Stimulated activated CD8-positive, alpha-beta memory T cell treated with anti-CD3 and anti-CD28 coated beads, Interleukin-4, amount 100 ng/mL, for 4 hours (primary cell): ENCODE measurements at places on chromosomes 11 and 22.

DNA sequence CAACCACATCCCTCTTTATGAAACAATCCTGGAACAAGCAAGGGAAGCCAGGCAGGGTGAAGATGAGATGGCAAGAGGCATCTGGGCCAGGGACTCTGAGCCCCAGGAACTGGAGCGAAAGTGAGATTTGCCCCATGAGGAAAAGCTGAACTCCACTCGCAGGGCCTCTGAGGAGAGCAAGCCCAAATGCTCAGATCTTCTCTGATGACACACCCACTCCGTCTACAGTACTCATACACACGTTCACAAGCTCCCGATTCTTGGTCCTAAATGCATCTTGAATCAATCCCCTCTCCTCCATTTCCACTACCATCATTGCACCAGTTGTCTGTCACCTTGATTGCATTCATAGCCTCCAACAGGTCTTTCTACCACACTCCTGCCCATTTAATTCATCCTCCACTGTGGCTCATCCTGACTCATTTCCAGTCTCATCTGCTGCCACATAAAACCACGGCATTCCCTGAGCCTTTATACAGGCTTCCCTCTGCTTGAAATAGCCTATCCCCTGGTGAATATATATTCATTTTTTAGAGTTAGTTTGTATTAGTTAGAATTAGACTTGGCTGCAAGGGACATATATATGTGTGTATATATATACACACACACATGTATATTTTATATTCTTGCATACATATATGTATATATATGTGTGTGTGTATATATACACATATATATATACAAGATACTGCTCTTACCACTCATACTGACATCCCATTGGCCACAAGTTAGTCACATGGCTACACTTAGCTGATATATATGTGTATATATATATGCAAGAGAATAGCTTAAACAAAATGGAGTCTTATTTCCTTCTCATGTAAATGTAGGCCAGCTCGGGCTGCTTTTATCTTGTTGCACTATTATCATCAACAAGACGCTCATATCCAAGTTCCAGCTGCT, 1.4 kb upstream of the APOA5 start:
- DNase-seq, result no peak

- DNase-seq, result no peak
Observed at GRCh38 chr22:28180804-28181731, 262.0 kb upstream of the PITPNB start.

DNA sequence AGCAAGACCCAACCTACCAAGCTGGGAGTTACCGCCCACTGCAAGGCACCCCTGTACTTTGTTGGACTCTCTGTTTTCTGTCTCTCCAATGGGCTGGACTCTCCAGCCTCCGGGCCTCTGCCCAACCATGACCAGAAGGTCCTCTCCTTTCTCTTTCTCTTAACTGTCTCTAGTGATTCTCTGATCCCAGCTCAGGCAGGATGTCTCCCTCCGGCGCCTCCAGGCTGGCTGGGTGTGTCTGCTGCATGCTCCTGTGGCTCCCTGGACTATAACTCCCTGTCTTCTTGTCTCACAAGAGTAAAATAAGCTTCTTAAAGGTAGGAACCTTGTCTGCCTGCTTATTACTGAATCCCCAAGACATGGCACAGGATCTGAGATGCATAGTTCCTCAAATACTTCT, 36.3 kb downstream of the TIMP3 start:
- DNase-seq, result no peak

DNA sequence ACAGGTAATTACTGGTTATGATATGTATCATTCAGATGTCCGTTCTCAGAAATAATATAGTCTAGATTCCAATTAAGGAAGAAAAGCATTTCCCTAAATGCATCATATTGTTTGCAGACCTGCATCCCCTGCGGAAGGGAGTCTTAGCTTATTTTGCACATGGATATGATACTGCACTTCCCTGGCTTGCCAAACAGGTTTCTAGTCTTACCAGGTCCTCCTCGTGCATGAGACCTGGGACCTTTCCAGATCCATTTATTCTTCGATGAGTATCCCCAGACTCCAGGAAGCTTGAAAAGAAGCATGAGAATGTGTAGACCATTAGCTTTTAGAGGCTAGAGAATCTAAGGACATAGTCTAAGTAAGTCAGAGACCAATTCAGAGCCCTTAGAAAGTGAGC, 30.6 kb downstream of the CYB5R2 start:
- no peak for DNase-seq

DNA sequence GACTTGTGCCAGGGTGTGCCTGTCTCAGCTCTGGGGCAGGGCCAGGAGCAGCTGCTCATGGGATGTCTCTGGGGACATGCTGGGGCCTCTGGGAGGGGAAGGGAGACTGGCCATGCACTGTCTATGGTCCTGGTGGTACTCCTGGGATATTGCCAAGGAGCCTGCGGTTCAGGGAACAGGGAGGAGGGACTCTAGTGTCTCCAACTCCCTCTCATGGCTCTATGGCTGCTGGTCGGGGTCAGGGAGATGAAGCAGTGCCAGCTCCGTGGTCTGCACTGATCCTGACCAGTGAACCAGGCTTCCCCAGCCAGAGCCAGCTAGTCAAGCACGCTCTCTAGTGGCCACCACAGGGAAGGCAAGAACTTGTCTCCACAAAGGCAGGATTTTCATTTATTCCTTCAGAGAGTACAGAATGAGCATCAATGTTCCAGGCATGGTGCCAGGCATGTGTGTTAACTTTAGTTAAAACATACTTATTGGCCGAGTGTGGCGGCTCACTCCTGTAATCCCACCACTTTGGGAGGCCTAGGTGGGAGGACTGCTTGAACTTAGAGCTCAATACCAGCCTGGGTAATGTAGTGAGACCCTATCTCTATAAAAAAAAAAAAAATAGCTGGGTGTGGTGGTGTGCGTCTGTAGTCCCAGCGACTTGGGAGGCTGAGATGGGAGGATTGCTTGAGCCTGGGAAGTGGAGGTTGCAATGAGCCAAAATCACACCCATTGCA, 2.5 kb upstream of the BEST1 start:
- DNase-seq, result no peak

DNA sequence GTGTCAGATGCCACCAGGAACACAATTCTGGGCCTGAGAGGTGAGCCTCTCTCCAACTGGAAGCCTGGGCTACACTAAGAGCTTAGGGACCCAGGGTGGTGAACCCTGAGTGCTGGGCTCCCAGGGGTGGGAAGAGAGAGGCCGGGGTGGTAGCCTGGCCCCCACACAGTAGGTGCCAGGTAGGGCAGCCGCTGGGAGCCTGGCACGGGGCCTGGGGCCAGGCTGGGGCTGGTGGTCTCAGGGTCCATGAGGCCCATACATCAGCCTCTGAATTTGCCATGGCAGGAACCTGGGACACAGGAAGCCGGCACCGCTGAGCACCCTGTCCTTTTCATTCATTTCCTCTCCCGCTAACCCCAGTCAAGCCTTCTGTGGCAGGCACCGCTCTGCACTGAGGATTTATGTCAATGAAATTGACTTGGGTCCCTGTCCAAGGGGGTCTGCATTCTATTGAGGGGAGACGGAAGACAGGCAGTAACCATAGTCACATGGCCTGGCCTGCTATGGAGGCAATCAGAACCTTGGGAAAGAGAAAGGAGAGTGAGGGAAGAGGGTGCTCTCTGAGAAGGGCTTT, 8.6 kb downstream of the MYEOV start:
- DNase-seq, result no peak

- no peak for DNase-seq
Observed at GRCh38 chr11:58805065-58805464, 39.4 kb downstream of the GLYATL2 start.

- no peak for DNase-seq
Observed at GRCh38 chr22:31160328-31160978, 471 bp downstream of the RNF185 start.

DNA sequence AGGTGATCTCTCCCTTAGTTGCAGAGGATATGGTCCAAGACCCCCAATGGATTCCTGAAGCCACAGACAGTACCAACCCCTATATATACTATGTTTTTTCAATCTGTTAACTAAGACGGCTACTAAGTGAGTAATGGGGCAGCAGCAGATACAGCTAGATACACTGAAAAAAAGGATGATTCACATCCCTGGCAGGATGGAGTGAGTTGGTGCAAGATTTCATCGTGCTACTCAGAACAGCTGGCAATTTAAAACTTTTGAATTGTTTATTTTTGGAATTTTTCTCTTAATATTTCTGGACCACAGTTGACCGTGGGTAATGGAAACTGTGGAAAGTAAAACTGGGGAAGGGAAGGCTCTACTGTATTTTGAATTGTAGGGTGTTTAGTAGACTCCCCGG, 17.0 kb upstream of the TMEM218 start:
- DNase-seq, result no peak

GRCh38 chr22:37275622-37276021, 6.7 kb upstream of the CYTH4 start:
- DNase-seq, result no peak

- no peak for DNase-seq
Observed at GRCh38 chr11:26286472-26287066, 45.4 kb upstream of the ANO3 start.

DNA sequence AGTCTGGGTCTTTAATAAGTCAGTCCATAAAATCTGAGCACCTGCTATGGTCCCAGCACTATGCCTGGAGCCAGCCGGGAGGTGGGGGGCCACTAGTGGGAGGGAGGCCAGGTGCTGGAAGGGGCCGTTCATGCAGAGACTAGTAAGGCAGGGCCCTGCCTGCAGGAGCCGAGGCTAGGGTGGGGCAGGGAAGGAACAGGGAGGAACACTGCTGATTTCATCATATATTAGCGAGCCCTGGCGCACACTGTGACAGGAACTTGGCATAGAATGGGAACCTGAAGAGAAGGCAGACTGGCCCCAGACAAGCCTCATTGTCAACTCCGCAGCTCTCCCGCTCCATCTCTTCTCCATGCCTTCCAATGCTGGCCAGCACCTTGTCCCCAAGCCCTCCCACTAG, 7.1 kb downstream of the VSIG10L2 start:
- no peak for DNase-seq

- DNase-seq, result no peak
Observed at GRCh38 chr11:63880403-63880790, 36.6 kb downstream of the RCOR2 start.

DNA sequence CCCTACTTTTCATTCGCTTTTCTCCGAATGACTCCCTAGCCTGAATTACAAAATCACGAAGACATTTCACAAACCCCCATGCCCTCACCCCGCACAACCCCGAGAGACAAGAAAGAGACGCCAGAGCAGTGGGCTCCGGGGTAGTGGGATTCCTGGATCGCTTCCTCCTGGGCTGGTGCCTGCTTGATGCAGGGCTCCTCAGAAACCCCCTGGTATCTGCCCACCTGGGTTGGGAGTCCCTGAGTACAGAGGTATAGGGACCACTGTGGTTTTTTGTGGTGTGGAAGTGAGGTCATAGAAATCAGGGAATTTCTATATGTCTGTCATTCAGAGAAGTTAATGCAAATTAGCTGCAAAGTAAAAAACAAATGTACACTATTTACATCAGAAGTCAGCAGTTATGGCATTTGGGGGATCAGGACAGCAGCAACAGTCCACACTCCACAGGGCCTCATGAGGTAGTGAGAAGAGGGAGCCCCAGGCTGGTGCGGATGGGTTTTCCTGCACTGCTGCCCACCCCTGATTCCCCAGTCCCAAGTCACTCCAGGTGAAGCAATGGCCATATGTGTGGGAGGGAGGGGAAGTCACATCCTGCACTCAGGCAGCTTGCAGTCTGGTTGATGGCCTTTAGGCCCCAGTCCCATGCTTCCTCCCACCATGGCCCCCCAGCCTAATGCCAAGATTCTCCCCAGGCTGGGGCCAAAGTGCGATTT, 39.6 kb downstream of the BUD13 start:
- no peak for DNase-seq

DNA sequence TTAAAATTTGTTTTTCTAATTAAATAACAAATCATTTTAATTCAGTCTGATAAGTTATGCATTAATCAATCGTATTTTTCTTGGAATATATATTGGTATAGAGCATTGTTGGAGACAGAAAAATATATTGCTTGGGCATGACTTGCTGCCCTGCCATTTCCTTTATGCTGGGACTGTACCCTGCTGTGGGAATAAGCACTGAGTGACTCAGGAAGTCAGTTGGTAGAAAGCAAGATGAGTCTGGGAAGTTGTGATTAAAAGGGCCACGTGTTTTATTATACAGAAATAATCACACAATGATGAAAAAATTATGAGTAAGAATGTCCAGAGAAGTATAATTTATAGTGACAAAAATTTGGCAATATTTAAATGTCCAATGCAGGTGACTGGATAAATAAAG, 139.5 kb downstream of the KIF18A start:
- no peak for DNase-seq

DNA sequence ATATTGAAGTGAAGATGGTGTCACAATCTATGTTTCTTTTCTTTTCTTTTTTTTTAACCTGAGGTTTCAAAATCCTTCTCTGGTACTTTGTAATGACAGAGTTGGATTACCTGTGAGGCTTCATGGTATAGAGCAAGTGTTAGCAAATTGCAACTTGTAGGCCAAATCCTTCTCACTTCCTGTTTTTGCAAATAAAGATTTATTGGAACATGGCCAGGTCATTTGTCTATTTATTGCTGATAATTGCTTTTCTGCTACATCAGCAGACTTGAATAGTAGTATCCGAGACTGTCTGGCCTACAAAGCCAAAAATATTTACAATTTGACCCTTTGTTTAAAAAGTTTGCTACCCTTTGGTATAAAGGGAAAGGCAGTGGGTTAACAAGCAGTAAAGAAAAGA, 1059.4 kb upstream of the CCDC90B start:
- DNase-seq, result no peak

DNA sequence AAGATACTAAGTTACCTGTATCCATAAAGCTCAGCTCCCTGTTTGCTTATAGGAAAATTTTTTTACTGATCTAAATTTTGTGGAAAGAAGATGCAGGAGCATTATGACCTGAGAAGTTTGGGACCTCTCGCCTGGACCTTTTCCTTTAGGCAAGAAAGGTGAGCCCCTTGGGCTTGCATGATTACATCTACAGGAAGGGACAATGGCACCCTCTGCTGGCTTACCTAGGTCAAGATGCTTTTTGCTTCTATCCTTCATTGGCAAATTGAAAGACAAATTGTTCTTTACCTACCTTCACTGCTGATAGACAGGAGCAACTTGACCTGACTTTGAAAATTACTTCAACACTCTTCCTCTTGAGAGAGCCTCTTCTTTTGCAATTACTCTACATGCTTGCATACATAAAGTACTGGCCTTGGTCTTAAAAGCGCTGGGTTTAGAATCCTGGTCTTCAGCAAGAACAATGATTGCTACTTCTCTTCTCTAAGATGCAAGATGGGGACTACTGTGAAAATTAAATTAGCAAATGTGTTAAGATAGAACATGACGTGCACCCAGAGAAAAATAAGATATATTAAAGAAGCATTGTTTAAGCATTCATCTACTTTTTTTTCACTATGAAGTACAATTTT, 147.2 kb downstream of the TRPC6 start:
- no peak for DNase-seq

GRCh38 chr11:10378362-10378761, 73.5 kb downstream of the ADM start:
- DNase-seq, result no peak

GRCh38 chr11:59866397-59866796, at the start of gene TCN1:
Gene TCN1 (minus strand): TSS chr11:59866487. CDS start chr11:59866470, 17 bp downstream.
- no peak for DNase-seq

DNA sequence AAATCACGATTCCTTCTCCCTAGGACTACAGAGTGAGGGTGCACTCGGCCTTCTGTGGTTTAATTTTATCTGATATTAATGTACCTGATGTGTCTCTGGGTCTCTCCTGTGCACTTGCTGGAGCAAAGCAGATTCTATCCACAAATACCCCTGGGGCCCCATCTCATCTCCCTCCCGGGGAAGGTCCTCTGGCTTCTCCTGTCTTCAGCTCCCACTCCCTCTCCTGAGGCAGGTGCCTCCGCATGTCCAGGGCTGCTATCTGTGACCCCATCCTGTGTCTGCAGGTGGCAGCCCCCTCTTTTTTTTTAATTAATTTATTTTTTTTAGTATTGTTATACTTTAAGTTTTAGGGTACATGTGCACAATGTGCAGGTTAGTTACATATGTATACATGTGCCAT, 558.7 kb downstream of the BRD1 start:
- no peak for DNase-seq
